NCI-H1105 (cell line): ENCODE measurements at places on chromosomes 2 and 18.

- DNase-seq = no peak
Observed at GRCh38 chr2:32755666-32756065, 127.8 kb downstream of the TTC27 start.

DNA sequence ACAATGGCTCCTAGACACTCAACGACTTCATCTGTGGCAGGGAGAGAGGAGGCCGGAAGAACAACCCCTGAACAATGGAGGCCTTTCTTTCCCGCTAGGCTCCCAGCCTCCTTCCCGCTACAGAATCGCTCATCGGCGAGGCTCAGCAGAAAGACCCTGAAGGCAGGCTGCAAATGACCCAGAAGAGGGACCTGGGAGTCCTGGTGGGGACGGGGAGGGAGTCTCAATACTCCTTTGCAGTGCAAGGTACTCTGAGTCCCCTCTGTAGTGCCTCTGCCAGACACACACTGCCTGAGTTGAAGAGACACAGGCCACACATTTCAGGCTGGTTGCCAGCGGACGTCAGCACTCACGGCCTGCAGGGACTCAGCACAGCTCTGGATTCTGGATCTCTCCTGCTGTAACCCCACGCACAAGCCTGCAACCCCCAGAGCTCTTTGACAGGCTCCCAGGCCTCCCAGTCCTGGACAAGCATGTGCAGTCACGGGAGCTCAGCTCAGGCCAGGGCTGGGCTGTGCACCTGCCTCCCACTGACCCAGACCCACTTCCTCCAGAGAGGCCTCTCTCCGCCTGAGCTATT, 6.1 kb downstream of the GPR17 start:
- no peak for DNase-seq

- no peak for DNase-seq
Observed at GRCh38 chr2:11026286-11026921, 114.7 kb downstream of the KCNF1 start.

DNA sequence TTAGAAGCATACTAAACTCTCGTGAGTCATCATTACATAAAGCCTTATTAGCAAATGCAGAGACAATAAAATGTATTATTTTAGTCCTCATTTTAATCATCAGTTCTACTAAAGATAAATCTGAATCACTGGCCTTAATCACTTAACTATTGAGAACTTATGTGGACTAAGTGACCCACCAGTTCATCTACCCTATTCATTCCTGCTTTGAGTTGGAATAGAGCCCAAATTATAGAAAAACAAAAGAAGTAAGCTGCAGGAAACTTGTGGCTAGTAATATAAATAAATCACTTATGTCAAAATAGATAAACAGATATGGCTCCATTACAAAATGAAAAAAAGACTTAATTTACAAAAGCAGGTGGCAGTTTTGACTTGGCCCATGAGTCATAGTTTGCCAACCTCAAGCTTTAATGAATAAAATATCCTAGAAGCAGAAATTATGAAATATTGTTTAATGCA, 851.8 kb upstream of the CRIM1 start:
- no peak for DNase-seq

DNA sequence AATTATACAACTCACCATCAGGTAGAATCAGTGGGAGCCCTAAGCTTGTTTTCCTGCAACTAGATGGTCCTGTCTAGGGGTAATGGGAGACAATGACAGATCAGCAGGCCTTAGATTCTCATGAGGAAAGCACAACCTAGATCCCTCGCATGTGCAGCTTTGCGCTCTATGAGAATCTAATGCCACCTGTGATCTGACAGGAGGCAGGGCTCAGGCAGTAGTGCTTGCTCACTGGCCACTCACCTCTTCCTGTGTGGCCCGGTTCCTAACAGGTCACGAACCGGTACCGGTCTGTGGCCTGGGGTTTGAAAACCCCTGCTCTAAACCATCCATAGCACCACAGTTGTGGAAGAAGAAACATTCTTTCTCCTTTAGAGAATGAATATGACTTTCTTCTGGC, 242.8 kb upstream of the CXCR4 start:
- no peak for DNase-seq
